ENCODE measurements at places on chromosomes 11 and 22. TPM values are rescaled to one million over a fixed set of nuclear protein-coding genes. Genes with fewer than 3 reads are reported as not detected.

DNA sequence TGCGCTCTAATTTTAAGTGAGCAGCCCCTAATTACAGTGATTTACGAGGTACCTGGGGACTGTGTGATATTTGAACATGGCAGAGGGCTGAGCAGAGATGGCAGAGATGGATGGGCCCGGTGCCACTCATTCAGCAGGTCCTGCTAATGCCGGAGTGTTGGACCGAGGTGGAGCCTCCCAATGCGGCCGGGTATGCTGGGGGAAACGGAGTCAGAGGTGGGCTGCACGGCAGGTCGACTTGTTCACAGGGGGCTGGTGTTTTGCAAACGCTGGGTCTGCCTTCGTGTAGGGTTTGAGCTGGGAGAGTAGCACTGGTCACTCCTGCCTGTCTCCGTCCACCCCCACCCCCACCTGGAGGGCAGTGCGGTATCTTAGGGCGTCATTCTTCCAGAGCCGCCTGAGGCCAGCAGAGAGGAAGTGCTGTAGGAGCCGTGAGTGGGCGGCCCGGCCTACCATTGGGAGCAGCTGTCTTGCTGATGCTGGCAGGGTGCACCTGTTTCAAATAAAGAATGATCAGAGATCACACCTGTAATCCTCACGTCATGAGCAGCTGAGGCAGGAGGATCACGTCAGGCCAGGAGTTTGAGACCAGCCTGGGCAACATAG lies 122.6 kb downstream of the IGLL1 start:
- H3K27ac ChIP-seq, result no peak overlapping the region
- H3K27me3 ChIP-seq, result no peaks in the 10 kb centered on the region
- no peaks in the 10 kb centered on the region for H3K36me3 ChIP-seq
- no peak for DNase-seq

GRCh38 chr11:44789496-44789895 lies 62.7 kb downstream of the TSPAN18 start:
- peaks cover 3% of the 10 kb centered on the region for H3K36me3 ChIP-seq
- H3K4me3 ChIP-seq, result no peak overlapping the region
- DNase-seq, result no peak
- H3K27me3 ChIP-seq, result no peaks in the 10 kb centered on the region
- H3K4me1 ChIP-seq, result peaks cover 76% of the 10 kb centered on the region

DNA sequence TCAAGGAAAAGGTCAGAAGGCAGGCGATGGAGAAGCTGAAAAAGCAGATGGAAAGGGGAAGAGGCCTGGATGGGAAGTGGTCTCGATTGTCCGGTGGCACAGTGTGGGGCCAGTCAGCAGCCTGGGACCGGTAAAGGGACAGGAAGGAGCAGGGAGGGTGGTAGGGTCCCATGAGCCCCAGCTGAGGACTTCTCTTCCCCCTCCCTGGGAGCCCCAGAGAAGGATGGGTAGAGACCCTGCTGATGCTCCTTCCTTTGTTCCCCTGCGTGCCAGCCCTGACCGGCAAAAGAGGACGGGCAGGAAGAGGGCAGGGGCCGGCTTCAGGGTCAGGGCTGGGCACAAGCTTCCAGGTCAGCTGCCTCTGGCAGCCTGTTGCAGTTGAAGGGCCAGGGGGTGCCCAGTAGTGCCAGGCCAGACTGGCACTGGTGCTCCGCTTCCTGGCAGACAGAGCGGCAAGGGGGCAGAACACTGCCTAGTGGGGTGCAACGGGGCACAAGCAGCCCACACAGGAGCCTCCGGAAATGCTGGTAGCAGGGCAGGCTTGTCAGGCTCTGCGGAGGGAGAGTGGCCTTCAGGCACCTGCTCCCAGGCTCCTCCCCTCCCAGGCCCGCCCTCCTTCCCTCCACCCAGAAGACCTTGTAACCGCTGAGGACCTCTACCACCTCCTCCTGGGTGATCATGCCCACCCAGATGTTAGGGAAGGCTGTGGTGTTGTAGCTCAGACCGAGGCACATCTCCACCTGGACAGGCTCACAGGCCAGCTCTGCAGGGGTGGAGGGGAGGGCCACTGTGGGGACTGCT lies 739 bp upstream of the C1QTNF5 start:
- peaks cover 54% of the 10 kb centered on the region for H3K4me1 ChIP-seq
- peaks cover 16% of the 10 kb centered on the region for H3K36me3 ChIP-seq
- no peak for DNase-seq
- H3K4me3 ChIP-seq, result peak overlapping the region; percentile 63
- H3K27me3 ChIP-seq, result peaks cover 13% of the 10 kb centered on the region

The VSTM5 gene
- total RNA-seq, result 2.1 TPM

The OSBP2 gene
- total RNA-seq, result 22.5 TPM

The VSIG10L2 gene
- total RNA-seq, result 0.72 TPM

Data from spinal cord (tissue), 10 donors.